ENCODE measurements at places on chromosomes 16 and 17.

GRCh38 chr16:31710134-31710533 is 163.5 kb upstream of the ZNF267 start:
- no peak for DNase-seq

GRCh38 chr16:67963662-67964321 is 4.6 kb downstream of the SLC12A4 start:
- DNase-seq: no peak

DNA sequence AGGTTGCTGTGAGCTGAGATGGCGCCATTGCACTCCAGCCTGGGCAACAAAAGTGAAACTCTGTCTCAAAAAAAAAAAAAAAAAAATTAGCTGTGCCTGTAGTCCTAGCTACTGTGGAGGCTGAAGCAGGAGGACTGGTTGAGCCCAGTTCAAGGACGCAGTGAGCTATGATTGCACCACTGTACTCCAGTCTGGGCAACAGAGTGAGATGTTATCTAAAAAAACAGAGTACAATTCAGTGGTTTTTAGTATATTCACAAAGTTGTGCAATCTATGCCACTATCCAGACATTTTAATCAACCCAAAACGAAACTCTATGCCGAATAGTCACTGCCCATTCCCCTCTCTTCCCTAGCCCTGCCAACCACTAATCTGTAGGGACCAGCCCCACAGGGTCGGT is 25.1 kb downstream of the C16orf54 start:
- no peak for DNase-seq

- peak; percentile 56 for DNase-seq
Measured at GRCh38 chr16:1770328-1771187, 785 bp downstream of the NME3 start.

GRCh38 chr17:22703786-22704441 is 1011.6 kb downstream of the KCNJ18 start:
- DNase-seq: no peak

GRCh38 chr17:31778523-31778922 is 80.5 kb downstream of the COPRS start:
- no peak for DNase-seq

GRCh38 chr16:14564861-14565687 is 65.0 kb downstream of the PARN start:
- no peak for DNase-seq

DNA sequence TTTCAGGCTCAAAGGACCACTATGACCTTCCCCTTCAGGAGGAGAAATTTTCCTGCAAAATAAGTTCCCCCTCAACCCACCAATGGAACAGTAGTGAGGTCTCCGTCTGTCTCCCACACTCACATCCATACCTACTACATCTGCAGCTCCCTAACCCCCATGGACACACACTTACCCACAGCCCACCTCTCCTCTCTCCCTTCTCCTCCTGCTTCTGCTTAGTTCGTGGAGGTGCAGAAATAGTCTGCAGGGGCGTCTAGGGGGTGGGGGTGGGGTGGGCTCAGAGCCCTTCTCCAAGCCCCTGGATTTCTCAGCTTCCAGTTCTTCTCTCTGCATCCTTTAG is 8.9 kb downstream of the HOXB4 start:
- no peak for DNase-seq

DNA sequence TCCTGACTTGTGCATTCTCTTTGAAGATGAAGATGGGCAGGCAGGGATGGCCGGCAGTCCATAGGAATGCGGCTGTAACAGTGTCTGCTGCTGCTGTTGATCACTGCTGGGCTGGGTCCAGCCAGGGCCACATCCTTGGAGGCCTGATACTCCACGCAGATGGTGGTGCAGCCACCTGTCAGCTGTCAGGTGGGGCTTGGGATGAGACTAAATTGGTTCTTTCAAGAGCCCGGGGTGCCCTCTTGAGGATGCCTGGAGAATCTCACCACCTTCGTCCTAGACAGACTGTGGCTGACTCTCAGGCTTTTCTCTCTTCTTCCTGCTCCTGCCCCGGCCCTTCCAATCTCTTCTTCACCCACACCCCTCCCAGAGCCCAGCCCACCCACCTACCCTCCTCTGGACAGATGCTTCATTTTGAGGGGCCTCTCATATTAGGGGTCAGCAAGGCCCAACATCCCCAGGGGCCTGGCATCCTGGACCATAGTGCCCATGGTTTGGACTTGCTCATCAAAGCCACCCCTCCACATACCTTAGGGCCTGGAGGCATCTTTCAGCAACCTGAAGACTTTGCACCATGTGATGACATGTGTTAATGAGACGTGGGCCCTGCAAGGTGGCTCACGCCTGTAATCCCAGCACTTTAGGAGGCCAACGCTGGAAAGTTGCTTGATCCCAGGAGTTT is 19.1 kb downstream of the OSBPL7 start:
- peak; percentile 73 for DNase-seq

DNA sequence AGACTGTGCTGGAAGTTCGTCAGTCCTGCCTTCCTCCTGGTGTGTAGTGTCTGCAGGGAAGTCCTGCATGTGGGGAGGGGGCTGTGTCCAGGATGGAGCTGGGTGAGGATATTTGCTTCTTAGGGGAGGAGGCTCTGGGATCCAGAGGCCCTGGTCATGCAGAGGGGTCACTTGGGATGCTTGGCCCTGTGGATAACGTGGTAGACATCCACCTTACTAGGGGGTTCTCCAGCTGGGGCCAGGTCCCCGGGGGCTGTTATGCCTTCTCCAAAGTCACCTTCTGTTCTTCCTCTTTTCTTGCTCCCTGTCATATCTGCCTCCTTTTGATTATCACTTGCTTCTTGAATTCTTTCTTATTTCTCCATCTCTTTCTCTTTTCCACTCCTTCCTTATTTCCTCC is 43.8 kb downstream of the SLC6A2 start:
- no peak for DNase-seq

DNA sequence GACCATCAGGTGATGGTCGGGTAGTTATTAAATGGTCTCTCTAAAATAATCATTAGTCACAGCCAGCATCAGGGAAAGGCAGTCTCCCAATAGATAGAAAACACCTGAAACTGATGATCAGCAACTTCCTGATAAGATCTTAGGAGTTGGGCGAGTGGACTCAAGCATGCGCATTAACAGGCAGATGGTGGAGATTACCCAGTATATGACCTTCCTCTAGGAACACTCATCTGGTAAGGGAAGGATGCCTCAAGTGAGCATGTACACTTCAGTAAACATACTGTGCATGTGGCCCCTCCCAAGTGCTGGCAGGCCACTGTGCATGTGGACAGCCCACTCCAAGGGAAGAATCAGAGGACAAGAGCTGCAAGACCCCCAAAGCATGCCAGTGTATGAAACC is 105.9 kb downstream of the ABCC12 start:
- DNase-seq: no peak

DNA sequence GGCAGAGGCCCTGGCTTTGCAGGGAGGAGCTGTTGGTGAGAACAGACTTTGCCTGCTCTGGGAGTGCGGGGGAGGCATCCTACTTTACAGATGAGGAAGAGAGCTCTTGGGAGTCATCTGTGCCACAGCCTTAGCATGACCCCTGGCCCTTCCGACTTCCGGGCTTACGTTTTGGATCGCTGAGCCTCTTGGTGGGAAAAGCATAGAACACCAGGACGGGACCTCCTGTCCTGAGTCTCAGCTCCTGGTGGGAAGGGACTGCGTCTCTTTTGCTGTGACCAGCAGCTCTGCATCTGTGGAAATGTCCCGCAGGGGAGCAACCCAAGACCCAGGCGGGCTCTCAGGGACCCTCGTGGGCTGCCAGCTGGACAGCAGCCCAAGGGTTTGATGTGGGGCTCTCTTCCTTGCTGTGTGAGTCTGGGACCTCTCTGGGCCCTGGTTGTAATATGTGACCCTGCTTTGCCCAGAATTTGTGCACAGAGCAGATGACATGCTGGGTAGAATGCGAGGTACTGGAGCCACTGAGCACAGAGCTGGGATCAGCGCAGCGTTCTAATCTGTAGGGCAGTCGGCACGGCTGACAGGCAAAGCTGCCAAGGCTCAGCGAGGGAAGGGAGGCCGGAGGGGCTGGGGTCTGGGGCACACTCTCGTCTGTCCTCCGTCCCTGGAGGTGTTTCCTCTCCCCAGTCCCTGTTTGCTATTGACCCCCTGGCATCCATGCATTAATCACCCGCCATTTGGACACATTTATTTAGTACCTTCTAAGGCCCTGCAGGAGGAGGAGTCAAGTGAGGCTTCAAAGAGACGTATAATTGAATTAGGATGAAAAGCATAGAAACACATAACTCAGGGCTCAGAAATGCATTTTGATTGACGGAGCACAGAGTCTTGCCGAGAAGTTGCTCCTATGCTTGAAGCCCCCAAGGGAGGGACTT is 64.0 kb downstream of the NT5M start:
- no peak for DNase-seq

DNA sequence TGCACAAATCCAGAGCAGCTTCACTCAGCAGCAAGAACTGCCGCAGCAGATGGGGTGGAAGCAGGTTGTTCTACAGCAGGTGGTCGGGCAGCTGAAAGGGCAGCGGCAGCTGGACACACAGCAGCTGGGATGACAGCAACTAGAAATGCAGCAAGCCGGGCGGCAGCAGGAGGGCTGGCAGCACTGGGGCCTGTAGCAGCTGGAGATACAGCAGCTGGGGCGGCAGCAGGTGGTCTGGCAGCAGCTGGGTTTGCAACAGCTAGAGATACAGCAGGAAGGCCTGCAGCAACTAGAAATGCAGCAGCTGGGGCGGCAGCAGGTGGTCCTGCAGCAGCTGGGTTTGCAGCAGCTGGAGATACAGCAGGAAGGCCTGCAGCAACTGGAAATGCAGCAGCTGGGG is 460 bp downstream of the KRTAP4-3 start:
- DNase-seq: no peak

GRCh38 chr17:42049834-42050392 is 488 bp downstream of the C17orf113 start:
- no peak for DNase-seq

- DNase-seq: peak; percentile 79
Measured at GRCh38 chr17:74282587-74283370, 8.7 kb downstream of the DNAI2 start.

Measured in activated CD4-positive, alpha-beta T cell treated with anti-CD3 and anti-CD28 coated beads, Interleukin-10, Interleukin-2, amounts not matched to agents 100 ng/mL and 50 ng/mL, durations not matched to agents 16 hours and 8 hours (primary cell).